Gastrocnemius medialis (tissue), 4 donors: ENCODE measurements at places on chromosomes 2 and 18. TPM values are rescaled to one million over a fixed set of nuclear protein-coding genes. Genes with fewer than 3 reads are reported as not detected.

DNA sequence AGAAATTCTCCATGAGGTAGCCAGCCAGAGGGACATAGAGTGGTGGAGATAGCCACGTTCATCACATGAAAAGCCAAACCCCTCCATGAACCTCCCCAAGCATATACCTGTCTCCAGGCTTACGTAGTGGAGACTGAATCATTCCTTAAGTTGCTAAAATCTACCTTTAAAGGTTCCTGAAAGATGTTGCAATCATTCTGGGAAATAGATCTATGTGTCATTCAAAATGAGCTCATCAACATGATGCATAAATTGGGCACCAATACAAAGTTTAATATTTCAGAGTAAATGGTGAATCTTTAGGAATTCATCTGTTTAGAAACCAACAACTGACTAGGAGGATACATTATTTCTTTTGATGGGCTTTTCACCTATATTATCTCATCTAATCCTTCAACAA, 362.6 kb upstream of the ID2 start:
- no peaks in the 10 kb centered on the region for H3K4me1 ChIP-seq
- no peak overlapping the region for H3K27ac ChIP-seq
- H3K36me3 ChIP-seq = no peaks in the 10 kb centered on the region
- no peak overlapping the region for H3K4me3 ChIP-seq
- H3K27me3 ChIP-seq = no peaks in the 10 kb centered on the region

DNA sequence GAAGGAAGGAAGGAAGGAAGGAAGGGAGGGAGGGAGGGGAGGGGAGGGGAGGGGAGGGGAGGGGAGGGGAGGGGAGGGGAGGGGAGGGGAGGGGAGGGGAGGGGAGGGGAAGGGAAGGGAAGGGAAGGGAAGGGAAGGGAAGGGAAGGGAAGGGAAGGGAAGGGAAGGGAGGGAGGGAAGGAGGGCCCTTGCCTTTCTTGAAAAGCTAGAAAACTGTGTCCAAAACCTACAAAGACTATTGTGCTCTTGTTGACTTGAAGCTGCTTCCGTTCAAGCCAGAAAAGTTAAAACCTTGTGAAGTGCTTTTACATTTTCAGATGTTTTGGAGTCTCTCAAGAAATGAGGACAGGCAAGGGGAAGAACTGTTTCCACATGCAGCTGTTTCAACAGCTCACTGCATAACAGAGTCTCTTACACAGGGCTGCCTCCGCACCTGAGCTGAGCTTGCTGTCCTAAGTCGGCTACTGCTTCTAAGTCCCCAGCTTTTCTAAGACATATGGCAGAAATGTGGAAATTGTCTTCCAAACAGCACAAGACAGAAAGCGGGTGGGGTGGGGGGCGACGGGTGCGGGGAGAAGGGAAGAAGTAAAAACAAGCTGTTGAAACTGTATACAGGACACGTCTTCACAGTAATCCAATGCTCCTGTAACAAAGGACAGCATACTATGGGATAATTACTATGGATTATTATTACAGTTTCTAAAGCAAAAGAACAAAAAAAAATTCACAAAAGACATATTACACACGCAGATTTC, 46.1 kb downstream of the BCL11A start:
- no peaks in the 10 kb centered on the region for H3K4me1 ChIP-seq
- H3K27me3 ChIP-seq = no peaks in the 10 kb centered on the region
- H3K27ac ChIP-seq = no peak overlapping the region
- DNase-seq = no peak
- no peaks in the 10 kb centered on the region for H3K36me3 ChIP-seq
- no peak overlapping the region for H3K4me3 ChIP-seq

- H3K4me1 ChIP-seq = peaks cover 41% of the 10 kb centered on the region
- no peaks in the 10 kb centered on the region for H3K36me3 ChIP-seq
- peak overlapping the region; percentile 87 for H3K4me3 ChIP-seq
These were observed 3.0 kb downstream of the CNNM4 start for GRCh38 chr2:96763511-96764252.

The IL36G gene
- total RNA-seq = not detected

- H3K4me1 ChIP-seq = no peaks in the 10 kb centered on the region
- H3K4me3 ChIP-seq = no peak overlapping the region
- H3K27me3 ChIP-seq = no peaks in the 10 kb centered on the region
These were observed 98.5 kb upstream of the UXS1 start for GRCh38 chr2:106292627-106293026.

- H3K36me3 ChIP-seq = no peaks in the 10 kb centered on the region
- DNase-seq = no peak
- no peak overlapping the region for H3K4me3 ChIP-seq
- no peaks in the 10 kb centered on the region for H3K27me3 ChIP-seq
- H3K4me1 ChIP-seq = no peaks in the 10 kb centered on the region
These were observed 50.9 kb downstream of the GALR1 start for GRCh38 chr18:77300579-77300978.

GRCh38 chr2:235506291-235506996, 12.6 kb downstream of the AGAP1 start:
- no peaks in the 10 kb centered on the region for H3K36me3 ChIP-seq
- peak overlapping the region; percentile 15 for H3K27ac ChIP-seq
- DNase-seq = no peak
- H3K4me3 ChIP-seq = peak overlapping the region; percentile 5
- peaks cover 31% of the 10 kb centered on the region for H3K4me1 ChIP-seq
- no peaks in the 10 kb centered on the region for H3K27me3 ChIP-seq

GRCh38 chr2:118823633-118824032, 23.8 kb downstream of the EN1 start:
- H3K4me1 ChIP-seq = peaks cover 26% of the 10 kb centered on the region
- peak overlapping the region; percentile 38 for H3K27ac ChIP-seq
- H3K36me3 ChIP-seq = no peaks in the 10 kb centered on the region

The GLB1L gene
- total RNA-seq = 3.6 TPM

- no peak overlapping the region for H3K4me3 ChIP-seq
- H3K4me1 ChIP-seq = no peaks in the 10 kb centered on the region
- no peaks in the 10 kb centered on the region for H3K27me3 ChIP-seq
These were observed 43.1 kb upstream of the TGFA start for GRCh38 chr2:70596739-70597138.

DNA sequence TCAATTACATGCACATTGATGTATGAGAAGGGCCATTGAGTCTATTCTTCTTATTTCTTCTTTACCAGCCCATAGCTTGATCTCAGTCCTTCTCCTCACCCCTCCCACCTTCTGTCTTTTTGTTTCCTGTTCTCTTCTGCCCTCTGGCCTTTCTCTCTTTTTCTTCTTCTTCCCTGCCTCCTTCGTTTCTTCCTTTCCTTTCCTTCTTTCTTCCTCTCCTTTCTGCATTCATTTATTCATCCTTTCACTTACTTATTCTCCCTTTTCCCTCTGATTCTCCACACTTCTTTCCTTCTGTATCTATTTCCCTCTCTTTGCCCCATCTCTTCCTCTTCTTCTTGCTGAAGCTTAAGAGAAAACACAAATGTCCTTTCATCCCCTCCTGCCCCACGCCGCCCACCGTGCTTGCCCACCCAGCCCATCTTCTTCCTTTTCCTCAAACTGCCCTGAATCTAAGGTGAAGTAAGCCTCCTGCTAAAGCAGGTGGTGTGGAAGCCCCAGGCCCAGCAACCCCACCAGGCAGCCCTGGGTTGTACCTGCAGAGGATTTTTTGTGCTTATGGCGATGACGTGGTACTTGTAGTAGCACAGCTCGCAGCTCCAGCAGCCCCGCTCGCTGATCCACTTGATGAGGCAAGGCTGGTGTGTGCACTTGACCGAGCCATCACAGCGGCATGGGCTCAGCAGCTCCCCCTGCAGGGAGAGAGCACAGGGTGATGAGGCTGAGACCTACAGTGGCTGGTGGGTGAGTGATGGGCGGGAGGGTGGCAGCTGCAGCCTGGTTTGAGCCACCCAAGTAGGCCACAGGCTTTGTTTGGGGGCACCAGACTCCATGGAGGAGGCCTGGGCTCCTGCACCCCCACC, 89.0 kb downstream of the MARCHF4 start:
- peaks cover 2% of the 10 kb centered on the region for H3K27me3 ChIP-seq
- H3K4me3 ChIP-seq = no peak overlapping the region
- H3K4me1 ChIP-seq = no peaks in the 10 kb centered on the region
- no peaks in the 10 kb centered on the region for H3K36me3 ChIP-seq

GRCh38 chr2:68158134-68158447, 403 bp downstream of the PNO1 start:
- H3K36me3 ChIP-seq = no peaks in the 10 kb centered on the region
- H3K27ac ChIP-seq = peak overlapping the region; percentile 96
- peak overlapping the region; percentile 97 for H3K4me3 ChIP-seq
- peaks cover 27% of the 10 kb centered on the region for H3K4me1 ChIP-seq
- no peak for DNase-seq

- no peaks in the 10 kb centered on the region for H3K4me1 ChIP-seq
- peak overlapping the region; percentile 80 for H3K4me3 ChIP-seq
- H3K27me3 ChIP-seq = no peaks in the 10 kb centered on the region
- DNase-seq = no peak
- peak overlapping the region; percentile 87 for H3K27ac ChIP-seq
- H3K36me3 ChIP-seq = no peaks in the 10 kb centered on the region
These were observed 117.3 kb upstream of the MSTN start for GRCh38 chr2:190179754-190180312.

The REG3G gene
- not detected for total RNA-seq

The ITGAV gene
- total RNA-seq = 58.8 TPM

DNA sequence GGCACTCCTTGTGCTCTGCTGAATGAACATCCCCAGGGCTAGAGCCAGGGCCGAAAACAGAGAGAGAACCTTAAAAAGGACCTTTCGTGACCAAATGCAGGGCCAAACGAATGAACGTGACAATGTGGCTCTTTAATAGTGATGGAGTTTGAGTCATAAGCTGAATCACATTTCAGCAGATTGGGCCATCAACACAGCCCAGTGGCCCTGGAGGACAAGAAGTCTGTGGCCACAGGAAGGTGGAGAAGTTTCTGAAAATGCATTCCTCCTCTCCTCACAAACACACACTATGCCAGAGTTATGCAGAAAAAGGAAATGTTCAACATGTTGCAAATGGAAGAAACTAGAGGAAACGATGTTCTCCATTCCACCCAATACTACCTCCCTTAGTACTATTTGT, 415.8 kb downstream of the HRH4 start:
- H3K27me3 ChIP-seq = no peaks in the 10 kb centered on the region
- no peak overlapping the region for H3K4me3 ChIP-seq
- DNase-seq = no peak
- H3K27ac ChIP-seq = no peak overlapping the region
- H3K4me1 ChIP-seq = no peaks in the 10 kb centered on the region
- H3K36me3 ChIP-seq = no peaks in the 10 kb centered on the region

DNA sequence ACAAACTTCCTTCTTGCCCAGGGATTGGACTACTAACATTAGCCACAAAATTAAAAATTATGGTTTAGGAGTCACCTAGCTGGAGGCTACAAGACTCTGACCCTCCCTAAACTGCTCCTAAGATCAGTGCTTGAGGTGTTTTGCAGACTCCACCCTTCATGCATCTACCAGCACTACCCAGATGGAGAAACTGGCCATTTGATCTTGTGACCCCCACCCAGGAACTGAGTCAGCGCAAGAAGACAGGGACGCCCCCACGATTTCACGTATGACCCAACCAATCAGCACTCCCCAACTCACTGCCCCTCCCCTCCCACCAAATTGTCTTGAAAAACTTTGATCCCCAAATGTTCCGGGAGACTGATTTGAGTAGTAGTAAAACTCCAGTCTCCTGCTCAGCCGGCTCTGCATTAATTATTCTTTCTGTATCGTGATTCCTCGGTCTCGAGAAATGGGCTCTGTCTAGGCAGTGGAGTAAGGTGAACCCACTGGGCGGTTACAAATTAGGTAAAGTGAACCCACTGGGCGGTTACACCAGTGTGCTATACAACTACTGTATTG, 40.1 kb upstream of the CCDC88A start:
- no peaks in the 10 kb centered on the region for H3K27me3 ChIP-seq
- H3K4me3 ChIP-seq = no peak overlapping the region
- H3K4me1 ChIP-seq = no peaks in the 10 kb centered on the region
- H3K27ac ChIP-seq = no peak overlapping the region
- no peak for DNase-seq

DNA sequence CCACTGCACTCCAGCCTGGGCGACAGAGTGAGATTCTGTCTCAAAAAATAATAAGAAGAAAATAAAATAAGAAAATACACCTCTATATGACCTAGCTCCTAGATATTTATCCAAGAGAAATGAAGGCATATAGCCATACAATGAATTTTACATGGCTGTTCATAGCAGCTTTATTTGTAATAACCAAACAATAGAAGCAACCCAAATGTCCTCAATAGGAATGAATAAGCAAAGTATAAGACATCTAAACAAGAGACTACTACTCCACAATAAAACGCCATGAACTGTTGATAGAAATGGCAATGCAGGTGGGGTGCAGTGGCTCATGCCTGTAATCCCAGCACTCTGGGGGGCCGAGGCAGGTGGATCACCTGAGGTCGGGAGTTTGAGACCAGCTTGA, 31.2 kb upstream of the MYCN start:
- peaks cover 13% of the 10 kb centered on the region for H3K4me1 ChIP-seq
- H3K4me3 ChIP-seq = no peak overlapping the region
- no peak overlapping the region for H3K27ac ChIP-seq
- no peaks in the 10 kb centered on the region for H3K27me3 ChIP-seq

The SH3RF3 gene
- 3.0 TPM for total RNA-seq

GRCh38 chr18:58522132-58522531, 106.8 kb downstream of the ALPK2 start:
- DNase-seq = no peak
- no peaks in the 10 kb centered on the region for H3K4me1 ChIP-seq
- H3K27me3 ChIP-seq = no peaks in the 10 kb centered on the region
- H3K36me3 ChIP-seq = no peaks in the 10 kb centered on the region
- H3K4me3 ChIP-seq = no peak overlapping the region
